ENCODE measurements at places on chromosomes 5 and 9.
A peak's percentile ranks its signal among the peaks of the same experiment; 100 is the strongest.

- DNase-seq = no peak
Observed at GRCh38 chr5:134594336-134594735, 38.3 kb downstream of the SAR1B start.

GRCh38 chr5:71588533-71588885, 1.4 kb downstream of the MCCC2 start:
- no peak for DNase-seq

DNA sequence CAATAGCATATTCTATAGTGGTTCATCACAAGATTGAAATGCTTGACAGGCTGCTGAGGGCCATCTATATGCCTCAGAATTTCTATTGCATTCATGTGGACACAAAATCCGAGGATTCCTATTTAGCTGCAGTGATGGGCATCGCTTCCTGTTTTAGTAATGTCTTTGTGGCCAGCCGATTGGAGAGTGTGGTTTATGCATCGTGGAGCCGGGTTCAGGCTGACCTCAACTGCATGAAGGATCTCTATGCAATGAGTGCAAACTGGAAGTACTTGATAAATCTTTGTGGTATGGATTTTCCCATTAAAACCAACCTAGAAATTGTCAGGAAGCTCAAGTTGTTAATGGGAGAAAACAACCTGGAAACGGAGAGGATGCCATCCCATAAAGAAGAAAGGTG, 43.8 kb downstream of the GCNT1 start:
- DNase-seq = no peak

- no peak for DNase-seq
Observed at GRCh38 chr9:97560851-97561250, 59.4 kb downstream of the TMOD1 start.

DNA sequence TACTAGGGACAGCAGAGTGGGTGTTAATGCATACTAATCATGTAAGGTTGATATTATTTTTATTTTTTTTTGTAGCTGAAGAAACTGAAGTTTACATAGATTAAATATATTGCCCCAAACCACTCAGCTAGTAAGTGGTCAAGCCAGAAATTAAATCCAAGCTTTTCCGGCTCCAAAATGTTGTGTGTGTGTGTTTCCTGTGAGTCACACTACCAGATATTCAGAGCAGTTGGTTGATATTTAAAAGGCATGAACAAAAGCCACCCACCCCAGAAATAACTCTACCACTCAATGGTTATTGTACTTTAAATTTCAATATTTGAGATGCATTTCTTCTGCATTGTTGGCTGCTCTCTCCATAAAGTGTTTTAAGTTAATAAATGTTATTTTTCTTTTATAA, 29.5 kb downstream of the KCNN2 start:
- DNase-seq = no peak

- no peak for DNase-seq
Observed at GRCh38 chr5:24623031-24623430, 21.7 kb downstream of the CDH10 start.

DNA sequence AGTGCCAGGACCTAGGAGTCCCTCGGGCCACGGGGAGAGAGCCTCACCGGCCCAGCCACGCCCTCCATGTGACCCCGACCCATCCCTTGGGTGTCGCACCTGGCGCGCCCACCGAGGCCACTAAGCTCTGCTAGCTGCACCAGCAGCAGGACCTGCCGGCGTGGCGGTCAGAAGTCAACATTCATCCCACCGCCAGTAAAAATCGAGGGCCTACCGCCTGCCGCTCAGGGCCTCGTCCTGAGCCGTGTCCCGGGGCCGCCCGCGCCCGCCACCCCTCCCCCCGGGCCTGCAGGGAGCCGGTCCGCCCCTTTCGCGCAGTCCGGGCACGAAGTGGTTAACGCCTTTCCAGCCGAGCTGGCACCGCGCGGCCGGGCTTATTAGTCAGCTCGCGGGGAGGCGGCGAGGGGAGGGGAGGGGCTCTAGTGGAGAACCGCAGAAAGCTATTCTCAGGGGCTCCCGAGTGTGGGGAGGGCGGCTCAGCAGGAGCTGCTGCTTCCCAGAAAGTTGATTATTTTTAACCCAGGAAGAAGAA, 124.4 kb downstream of the C9orf50 start:
- DNase-seq = peak; percentile 74

GRCh38 chr9:69463497-69464068, 138.6 kb downstream of the ENTREP1 start:
- DNase-seq = no peak

DNA sequence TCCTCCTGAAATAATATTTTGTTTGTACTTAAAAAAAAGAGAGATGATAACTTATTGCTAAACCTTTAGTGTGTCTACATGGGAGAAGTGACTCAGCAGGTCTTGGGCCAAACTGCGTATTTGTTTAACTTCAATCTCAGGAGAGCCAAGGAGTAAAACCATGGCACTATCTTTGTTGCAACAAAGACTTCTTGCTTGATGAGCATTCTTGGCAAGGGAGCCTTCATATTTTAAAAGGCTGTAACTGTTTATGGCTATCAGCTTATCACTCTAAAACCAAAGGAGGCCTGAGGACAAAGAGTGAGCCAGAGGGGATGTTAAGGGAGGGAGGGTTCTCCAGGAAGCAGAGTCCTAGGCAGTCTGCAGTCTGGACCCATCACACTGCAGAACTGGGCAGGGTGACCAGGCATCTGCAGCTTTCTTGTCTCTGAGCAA, 216.2 kb upstream of the S1PR3 start:
- DNase-seq = no peak

DNA sequence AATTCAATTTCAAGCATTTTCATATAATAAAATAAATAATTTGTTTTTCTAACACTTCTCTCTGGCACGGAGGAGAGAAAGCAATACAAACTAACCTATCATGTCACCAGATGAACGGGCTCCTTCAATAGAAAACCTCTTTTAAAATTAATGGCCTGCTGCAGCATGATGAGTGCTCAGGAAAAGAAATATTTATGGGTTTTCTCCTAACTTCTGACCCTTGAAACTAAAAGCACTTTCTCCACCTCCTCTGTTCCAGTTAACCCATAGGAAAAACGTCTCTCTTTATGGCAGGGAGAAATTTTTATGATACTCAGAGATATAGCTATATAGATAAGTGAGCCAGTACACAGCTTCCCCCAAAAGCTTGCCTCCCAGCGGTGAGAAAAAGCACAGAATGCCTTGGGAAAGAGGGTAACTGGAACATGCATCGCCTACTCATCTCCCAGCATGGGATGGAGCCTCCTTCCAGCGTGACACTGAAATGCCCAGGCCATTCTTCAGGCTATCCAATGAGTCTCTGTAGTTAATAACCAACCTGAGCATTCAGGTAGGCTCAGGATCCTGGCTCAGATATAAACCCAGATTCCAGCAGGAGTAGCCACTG, 963.0 kb upstream of the DMAC1 start:
- no peak for DNase-seq

DNA sequence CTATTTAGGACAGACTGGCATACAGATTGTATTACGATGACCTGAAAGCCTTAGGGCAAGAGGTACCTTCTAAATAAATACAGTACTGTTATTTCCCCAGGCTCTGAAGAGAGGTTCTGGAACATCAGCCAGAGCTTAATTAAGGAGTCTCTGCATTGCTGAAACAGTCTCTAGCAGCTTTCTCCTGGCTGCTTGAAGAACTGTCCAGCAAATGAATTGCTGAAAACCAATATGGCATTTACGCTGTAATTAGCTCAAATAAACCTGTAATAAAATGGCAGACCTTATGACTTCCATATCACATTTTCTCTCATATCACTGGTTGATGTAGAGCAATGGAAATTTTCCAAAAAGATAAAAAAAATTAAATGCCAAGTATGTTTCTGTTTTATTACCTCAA, 636.3 kb downstream of the GABRG2 start:
- no peak for DNase-seq

DNA sequence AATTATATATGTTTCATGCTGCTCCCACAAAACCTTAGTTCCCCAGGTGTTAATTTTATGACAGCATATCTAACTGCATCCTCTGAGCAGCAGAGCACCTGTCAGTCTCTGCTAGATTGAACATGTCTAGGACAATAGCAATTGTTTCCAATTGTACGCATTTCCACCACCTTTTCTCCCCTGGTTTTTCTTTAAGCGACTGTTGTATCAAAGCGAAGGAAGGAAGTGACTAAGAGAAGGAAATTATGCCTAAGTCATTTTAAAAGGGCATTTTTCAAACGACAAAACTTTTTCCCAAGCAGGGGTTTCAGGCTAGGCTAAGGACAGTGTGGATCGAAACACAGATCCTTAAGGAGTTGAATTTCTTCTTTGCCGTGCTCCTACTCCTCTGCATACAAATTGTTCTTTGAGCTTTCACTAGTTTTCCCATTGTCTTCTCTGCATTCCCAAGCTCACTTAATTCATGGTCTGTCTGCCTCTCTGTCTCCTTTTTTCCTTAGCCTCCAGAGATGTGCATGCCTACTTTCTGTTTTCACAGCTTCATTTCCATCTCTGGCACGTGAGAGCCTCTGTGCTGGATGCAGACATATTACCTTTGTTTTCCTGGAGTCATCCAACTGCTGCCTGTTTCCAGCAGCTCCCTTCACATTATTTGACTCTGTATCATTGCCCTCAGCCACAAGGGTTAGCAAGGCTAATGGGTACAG, 39.4 kb upstream of the STARD4 start:
- peak; percentile 24 for DNase-seq

DNA sequence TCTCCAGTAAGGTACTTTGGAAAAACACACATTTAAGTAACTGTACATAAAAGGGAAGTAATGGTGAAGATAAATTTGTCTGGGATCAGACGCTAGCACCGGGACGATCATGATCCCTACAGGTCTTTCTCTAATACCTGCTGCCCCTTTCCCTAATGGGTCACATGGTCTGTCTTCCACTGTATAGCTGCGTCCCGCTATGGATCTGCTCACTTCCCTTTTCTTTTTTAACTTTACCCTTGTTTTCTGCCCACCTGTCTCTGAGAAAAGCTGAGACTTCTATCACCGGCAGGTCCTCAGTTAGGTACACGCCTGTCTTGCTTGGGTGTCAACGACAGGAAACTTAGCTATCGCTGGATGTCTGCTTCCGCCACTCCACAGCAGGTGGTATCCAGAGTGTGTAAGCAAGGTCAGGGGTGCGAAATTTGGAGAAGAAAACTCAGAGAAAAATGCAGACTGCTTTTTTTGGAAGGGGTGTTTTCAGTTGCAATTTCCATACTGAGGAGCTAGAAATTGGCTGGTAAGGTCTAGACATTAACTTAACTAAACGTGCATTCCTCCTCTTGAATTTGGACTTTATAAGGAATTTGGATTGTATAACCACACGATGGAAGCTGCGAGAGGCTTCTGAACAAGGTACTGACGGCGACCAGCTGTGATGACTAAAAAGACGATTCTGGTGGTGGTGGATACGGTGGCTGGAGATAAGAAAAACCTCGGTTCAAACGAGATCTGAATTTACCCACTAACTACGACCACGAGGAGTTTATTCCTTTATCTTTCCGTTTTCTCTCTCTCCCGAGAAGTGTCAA, 1.1 kb upstream of the ICE1 start:
- no peak for DNase-seq

DNA sequence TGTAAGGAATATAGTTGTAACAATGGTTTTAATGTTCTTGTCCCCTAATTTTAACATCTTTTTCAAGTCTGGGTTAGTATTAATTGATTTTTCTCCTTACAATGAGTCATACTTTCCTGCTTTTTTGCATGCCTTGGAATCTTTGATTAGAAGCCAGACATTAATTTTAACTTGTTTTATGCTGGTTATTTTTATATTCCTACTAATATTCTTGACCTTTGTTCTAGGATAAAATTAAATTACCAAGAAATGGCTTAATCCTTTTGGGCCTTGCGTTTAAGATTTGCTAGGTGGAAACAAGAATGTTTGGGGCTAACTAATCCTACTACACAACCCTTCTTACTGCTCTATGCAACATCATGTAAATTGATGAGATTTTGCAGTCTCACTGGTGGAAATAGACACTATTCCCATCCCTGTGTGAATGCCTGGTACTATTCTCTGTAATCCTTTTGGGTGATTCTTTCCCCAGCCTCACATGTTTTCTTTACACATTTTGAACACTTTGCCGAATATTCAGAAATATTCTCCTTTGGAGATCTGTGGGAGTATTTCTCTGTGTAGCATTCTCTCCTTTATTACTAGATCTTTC, 47.2 kb downstream of the ZCCHC7 start:
- no peak for DNase-seq

Data from inflammatory macrophage treated with lipopolysaccharide for 4 hours (primary cell).